CD8-positive, alpha-beta memory T cell (primary cell): ENCODE measurements at places on chromosomes 4 and X. TPM values are rescaled to one million over a fixed set of nuclear protein-coding genes. Genes with fewer than 3 reads are reported as not detected.

- no peak overlapping the region for H3K27ac ChIP-seq
- no peak overlapping the region for H3K4me3 ChIP-seq
- H3K27me3 ChIP-seq = no peaks in the 10 kb centered on the region
- H3K4me1 ChIP-seq = peaks cover 4% of the 10 kb centered on the region
Observed at GRCh38 chr4:26084414-26084813, 170.4 kb downstream of the SMIM20 start.

Gene FDCSP
- not detected for total RNA-seq

Gene UGT2B15
- not detected for total RNA-seq

DNA sequence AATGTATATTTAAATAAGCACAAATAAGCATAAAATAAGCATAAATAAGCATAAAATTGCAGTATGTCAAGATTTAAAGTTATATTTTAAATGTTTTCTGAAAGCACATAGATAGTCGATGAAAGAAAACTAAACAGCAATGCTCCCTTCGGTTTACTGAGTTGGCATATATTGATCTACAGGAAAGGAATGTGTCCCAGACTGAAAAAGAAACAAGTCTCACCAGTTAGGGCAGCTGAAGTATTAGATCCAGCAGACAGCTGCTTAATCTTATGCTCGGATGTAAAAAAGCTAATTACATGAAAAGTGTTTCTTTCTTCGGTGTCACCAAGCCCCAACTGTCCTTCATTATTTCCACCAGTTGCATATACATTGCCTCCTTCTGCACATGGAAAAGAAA is 8.7 kb downstream of the RPGR start:
- H3K4me3 ChIP-seq = no peak overlapping the region
- no peaks in the 10 kb centered on the region for H3K27me3 ChIP-seq
- H3K4me1 ChIP-seq = no peaks in the 10 kb centered on the region
- no peak for DNase-seq

Gene TBC1D8B
- total RNA-seq = 1.1 TPM

GRCh38 chr4:2805712-2806389 is 13.0 kb downstream of the SH3BP2 start:
- no peak for DNase-seq
- H3K4me3 ChIP-seq = no peak overlapping the region
- peaks cover 11% of the 10 kb centered on the region for H3K4me1 ChIP-seq
- no peaks in the 10 kb centered on the region for H3K36me3 ChIP-seq

DNA sequence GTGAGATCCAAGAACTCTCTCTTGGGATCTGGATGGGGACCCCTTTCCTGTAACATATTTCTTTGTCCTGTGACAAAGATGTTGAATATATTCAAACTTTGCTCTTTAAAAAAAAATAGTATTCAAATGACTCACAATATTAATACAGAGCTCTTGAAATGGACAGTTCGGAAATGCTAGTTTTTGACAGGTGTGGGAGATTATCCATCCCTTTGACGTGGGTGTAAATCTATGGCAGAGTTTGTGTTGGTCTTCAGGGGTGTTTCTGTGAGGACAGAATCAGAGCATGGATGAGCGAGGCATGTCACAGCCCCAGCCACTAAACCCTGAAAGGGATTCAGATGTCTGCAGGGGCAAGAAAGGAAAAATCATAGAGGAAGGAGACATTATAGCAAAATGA is 25.8 kb downstream of the TENM3 start:
- no peak overlapping the region for H3K4me3 ChIP-seq
- no peaks in the 10 kb centered on the region for H3K27me3 ChIP-seq
- no peak overlapping the region for H3K27ac ChIP-seq
- DNase-seq = no peak

DNA sequence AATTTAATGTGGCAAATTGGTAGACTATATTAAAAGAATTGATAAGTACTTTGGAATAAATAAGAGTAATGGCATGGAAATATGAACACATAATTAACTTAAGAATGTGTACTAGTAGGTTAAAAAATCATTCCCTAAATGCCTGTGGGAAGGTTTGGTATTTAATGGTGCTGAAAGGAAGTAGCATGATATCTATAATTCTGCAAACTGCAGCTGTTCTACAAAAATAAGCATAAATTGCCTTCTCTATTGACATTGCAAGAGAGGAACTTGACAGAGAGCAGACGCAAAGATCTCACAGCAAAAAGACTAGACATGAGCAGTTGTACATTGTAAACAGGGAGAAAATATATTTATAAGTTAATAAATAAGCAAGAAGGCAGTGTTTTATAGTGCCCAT is 752.5 kb upstream of the PCDH10 start:
- no peaks in the 10 kb centered on the region for H3K4me1 ChIP-seq
- no peaks in the 10 kb centered on the region for H3K27me3 ChIP-seq
- no peak overlapping the region for H3K4me3 ChIP-seq
- H3K27ac ChIP-seq = no peak overlapping the region
- H3K36me3 ChIP-seq = no peaks in the 10 kb centered on the region
